ENCODE measurements at places on chromosomes 3 and 15. TPM values are rescaled to one million over a fixed set of nuclear protein-coding genes. Genes with fewer than 3 reads are reported as not detected.
A peak's percentile ranks its signal among the peaks of the same experiment; 100 is the strongest.

The LIPC gene
- not detected for total RNA-seq

The TGFBR2 gene
- 22.5 TPM for total RNA-seq

The PLXNB1 gene
- total RNA-seq, result 35.6 TPM

The IGSF11 gene
- total RNA-seq, result not detected

The TRPM1 gene
- total RNA-seq, result not detected

The FGD5 gene
- total RNA-seq, result 0.22 TPM

The AMIGO3 gene
- 0.32 TPM for total RNA-seq

The GPR171 gene
- not detected for total RNA-seq

The HHATL gene
- 0.52 TPM for total RNA-seq

DNA sequence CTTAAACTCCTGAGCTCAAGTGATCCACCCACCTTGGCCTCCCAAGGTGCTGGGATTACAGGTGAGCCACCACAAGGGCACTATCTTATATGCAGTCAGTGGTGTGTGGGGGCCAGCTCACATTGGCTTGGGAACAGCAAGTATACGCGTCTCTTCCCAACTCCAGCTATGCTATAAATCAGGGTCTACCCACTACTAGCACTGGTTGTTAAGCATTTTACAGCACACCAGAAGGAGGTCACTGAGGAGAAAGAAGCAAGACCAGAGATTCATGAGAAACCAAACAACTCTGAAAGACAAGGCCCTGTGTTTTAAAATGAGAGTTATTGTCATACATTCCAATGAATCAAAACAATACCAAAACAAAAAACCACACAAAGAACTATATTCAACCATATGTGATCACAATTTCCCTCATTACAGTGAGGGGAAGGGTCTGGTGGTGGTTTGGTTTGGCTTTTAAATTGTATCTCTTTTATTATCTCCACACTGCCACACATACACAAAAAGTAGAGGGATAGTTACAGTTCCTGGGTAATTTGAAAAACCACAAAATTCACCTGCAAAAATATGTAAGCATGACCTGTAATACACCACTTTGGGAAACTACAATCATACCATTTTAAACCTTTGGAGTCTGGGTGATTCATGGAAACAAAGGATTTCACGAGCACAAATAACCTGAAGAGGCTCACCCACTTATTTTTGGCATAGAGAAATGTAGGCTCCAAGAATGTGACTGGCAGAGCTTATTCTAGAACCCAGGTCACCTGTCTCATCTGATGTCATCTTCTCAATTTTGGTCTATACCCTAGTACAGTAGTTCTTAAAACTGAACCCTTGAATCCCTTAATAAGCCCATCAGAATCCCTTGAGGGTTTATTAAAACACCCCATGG, 5.2 kb downstream of the MAGI1 start:
- DNase-seq, result no peak

GRCh38 chr15:65194826-65195547, 9.8 kb upstream of the CLPX start:
- no peak for DNase-seq

DNA sequence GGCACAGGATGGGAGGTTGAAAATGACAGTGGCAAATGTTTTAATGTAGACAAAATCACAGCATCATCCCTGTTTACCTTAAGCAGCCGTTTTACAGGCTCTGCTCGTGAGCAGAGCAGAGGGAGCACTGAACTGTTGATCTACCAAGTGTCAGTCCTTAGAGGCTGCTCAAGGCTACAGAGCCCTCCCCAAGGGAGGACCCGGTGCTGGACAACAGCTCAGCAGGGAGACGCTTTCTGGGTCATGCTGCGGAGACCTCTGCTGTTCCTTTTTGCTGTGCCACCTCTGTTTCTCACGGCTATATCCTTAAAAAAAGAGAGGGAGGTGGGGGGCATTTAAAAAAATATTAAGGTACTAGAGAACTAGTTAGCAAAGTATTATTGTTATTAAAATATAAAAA, 400.2 kb downstream of the GABRB3 start:
- no peak for DNase-seq

DNA sequence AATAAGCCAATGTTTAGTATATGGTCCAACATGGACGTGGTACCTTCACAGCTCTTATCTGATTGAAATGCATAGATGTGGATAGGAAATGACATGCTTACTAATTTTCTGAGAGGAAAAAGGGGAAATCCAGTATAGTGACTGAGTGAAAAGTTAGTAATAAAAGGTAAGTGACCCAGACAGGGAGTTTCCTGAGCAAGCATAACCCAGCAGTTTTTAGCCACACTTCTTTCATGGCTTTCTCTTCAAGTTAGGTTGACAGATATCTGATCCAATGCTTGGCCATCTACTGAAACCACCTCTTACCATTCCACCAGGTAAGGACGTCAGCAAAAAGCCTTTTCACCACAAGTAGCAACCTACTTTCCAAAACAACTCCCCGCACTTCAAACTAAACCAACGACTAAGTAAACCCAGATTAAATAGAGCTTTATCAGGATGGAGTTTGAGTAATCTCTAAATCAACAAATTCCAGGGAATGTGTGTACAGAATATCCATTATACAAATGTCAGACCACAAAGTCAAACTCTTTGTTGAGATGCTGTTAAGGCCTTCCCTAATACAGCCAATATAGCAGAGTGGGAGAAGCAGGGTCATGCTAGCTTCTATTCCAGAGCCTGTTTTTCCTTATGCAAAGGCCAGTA, 329.7 kb downstream of the RORA start:
- no peak for DNase-seq

- DNase-seq, result no peak
Observed at GRCh38 chr3:119825820-119826219, 43.9 kb downstream of the NR1I2 start.

- DNase-seq, result no peak
Observed at GRCh38 chr3:52193065-52193464, 4.9 kb upstream of the ALAS1 start.

DNA sequence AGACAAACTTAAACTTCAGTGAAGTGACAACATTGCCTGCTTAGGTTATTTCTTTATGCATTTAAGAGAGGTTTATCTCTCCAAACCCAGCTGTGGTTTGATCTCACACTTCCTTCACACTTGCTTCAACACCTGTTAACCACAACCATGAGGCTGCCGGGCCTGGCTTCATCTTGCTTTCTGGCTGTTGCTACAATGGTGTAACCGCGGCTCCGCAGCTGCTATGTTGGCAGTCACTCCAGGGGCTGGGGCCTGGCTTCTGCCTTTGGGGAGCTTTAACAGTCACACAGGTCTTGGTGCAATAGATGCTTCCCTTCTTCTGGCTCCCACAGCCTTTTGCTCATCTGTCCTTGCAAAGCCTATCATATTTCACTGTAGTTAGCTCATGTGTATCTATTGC, 72.9 kb upstream of the MNS1 start:
- no peak for DNase-seq

GRCh38 chr3:178381555-178381954, 154.7 kb upstream of the KCNMB2 start:
- no peak for DNase-seq

DNA sequence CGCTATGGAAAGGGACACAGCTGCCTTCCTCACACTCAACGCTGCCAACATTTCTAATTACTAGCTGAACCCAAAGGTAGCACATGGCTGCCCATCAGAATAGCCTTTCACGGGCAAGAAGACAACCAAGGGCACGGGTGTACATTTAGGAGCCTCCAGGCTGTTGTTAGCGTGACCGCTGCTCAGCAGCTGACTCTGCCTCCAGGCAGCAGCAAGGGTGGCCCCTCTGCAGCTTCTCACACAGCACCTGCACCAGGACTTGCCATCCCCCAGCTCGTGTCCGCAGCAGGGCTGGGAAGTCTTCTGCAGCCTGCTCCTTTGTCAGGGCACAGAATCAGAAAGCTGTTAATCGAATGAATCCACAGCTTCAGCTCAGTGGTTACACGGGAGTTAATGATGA, 146.8 kb downstream of the ADAMTS17 start:
- DNase-seq, result no peak

- DNase-seq, result no peak
Observed at GRCh38 chr15:101476756-101477155, 12.8 kb downstream of the PCSK6 start.

DNA sequence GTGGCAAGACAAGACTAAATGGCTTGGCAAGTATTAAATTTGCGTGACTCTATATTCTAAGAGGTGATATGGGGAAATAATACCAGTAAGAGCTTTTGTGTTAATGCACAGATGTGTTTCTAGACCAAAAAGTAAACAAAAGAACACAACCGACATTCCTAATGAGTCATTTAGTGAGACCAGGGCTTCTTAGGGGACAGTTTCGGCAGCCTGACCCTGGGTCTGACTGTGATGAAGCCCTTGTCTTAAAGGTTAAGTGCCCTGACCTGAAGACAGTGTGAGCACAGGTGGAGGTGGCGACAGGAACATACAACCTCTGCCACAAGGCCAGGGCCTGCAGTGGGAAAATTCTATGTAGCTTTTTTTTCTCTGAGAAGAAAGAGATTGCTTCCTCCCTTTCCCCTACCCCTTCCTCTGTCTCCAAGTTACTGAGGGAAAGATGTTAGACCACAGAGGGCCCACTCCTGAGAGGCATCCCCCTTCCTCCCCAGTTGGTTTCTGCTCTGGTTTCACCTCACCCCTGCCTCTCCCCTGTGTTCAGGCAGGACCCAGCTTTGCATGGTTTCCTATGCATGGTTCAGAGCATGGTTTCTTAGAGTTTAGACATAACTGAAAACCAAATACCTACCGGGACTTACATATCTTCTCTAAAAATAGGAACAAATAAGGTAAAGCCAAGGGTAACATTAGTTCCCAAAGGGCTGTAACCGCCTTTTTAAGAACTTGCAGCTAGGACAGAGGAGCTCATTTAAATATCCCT, 24.8 kb upstream of the CMTM7 start:
- peak; percentile 21 for DNase-seq

- no peak for DNase-seq
Observed at GRCh38 chr3:31721676-31722075, 189.0 kb downstream of the STT3B start.

DNA sequence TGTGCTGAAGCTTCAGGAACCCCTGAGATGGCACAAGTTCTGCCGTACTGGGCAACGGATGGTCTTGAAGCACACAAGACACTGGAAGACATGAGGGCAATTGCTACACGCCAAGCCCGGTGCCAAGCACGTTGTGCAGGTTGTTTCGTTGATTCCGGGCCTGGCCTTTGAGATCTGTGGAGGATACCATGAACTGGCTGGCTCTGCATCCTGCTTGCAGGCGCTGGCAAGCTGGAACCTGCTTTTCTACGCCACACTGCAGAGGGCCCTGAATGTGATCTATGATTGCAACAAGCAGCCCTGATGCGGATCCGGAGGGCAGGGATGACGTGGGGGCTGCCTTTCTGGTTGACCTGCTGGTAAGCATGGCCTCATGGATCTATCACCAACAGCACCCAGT, 262.5 kb upstream of the ATP10A start:
- DNase-seq, result no peak

- DNase-seq, result peak; percentile 68
Observed at GRCh38 chr3:171354049-171354705, 106.0 kb downstream of the TNIK start.

- DNase-seq, result no peak
Observed at GRCh38 chr3:28982906-28983305, 298.0 kb upstream of the RBMS3 start.

DNA sequence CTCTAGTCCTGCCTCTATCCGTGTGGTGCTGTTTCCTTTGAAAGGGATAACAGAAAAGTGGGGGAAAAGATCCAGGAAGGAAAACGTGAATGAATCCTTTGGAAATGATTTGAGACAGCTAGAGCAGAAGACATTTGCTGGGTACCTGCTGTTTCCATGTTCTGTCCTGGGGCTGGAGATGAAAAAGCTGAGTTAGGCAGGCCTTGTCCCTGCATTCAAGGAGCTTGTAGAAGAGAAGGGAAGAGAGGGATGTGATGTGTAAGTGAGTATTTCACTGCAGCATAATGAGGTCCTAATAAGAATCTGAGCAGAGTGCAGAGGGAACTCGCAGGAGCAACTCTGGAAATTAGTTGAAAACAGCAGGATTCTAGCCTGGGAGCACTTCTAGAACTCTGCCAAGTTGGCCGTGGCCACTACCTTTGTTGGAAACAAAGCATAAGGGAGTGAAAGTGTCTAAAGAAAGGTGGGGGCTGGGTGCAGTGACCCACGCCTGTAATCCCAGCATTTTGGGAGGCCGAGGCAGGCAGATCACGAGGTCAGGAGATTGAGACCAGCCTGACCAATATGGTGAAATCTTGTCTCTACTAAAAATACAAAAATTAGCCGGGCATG, 13.8 kb upstream of the SEMA4B start:
- no peak for DNase-seq

DNA sequence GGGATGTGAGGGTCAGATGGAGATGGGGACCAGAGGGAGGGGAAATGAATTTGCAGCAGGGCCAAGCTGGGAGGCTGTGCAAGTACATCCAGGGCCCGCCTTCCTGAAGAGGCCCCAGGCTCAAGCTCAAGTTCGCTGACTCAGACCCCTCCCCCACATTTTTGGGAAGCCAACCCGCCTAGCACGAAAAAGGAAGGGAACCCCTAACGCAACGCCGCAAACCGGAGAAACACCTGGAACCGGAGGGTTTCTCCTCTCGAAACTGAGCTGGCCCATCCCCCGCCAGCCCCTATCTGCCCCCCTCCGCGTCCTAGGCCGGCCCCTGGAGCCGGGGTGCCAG, 624 bp downstream of the AP3B2 start:
- no peak for DNase-seq

- DNase-seq, result no peak
Observed at GRCh38 chr3:119357190-119357589, 63.0 kb downstream of the ARHGAP31 start.

- DNase-seq, result peak; percentile 89
Observed at GRCh38 chr3:98039322-98040024, 4.4 kb upstream of the GABRR3 start.

DNA sequence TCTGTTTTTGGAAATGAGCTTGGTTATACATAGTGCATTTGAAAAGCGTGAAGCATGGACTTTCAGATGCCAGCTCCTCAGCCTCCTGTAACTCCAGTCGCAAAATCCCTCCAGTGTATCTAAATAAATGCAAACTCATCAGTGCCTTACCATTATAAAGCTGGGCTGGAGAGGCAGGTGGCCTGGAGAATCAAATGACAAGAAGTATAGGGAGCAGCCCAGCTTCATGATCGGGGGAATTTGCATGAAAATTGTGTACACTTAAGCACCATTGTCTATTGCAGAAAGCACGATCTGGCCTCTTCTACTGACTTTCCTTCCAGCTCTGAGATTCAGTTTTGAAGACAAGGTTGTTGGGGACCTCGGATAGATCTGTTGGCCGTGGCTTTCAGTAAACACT, 71.7 kb downstream of the IGF1R start:
- DNase-seq, result no peak

DNA sequence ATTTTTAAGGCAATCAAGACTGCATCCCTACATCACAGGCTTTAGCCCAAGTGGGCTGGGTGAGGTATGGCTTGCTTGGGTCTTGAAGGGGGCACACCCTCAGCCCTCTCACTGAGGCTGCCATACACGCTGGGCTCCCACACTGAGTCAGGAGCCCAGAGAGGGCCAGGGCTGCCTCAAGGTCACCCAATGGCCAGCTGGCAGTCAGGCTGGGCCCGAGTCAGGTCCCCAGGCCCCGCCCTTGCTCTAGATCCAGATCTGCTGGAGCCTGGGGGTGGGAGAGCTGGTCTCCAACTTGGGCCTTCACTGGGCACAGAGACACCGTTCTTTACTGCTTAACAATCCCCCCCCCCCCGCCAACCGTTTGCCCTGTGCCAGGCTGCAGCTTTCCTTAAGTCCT, 88.1 kb downstream of the IQSEC1 start:
- no peak for DNase-seq
